ENCODE measurements at places on chromosomes 2 and 18. TPM values are rescaled to one million over a fixed set of nuclear protein-coding genes. Genes with fewer than 3 reads are reported as not detected.

AP1S3 gene
- total RNA-seq = not detected

CCDC141 gene
- total RNA-seq = 243 TPM

AQP12B gene
- total RNA-seq = not detected

SFT2D3 gene
- total RNA-seq = 3.7 TPM

CKAP2L gene
- total RNA-seq = 0.90 TPM

BUB1 gene
- 0.47 TPM for total RNA-seq

APLF gene
- 6.4 TPM for total RNA-seq

DSG2 gene
- 36.0 TPM for total RNA-seq

EGR4 gene
- not detected for total RNA-seq
